Activated CD8-positive, alpha-beta memory T cell treated with anti-CD3 and anti-CD28 coated beads, Interleukin-2, amount 50 U/mL, for 48 hours (primary cell): ENCODE measurements at places on chromosomes 7 and 10.

GRCh38 chr10:42827201-42827600 lies 44.6 kb downstream of the BMS1 start:
- no peak for DNase-seq

DNA sequence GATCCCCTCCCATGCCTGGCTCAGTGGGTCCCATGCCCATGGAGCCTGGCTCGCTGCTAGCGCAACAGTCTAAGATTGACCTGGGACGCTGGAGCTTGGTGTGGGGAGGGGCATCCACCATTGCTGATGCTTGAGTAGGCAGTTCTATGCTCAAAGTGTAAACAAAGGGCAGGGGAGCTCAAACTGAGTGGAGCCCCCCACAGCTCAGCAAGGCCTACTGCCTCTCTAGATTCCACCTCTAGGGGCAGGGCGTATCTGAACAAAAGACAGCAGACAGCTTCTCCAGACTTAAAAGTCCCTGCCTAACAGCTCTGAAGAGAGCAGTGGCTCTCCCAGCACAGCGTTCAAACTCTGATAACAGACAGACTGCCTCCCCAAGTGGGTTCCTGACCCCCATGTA lies 31.2 kb upstream of the FFAR4 start:
- no peak for DNase-seq

DNA sequence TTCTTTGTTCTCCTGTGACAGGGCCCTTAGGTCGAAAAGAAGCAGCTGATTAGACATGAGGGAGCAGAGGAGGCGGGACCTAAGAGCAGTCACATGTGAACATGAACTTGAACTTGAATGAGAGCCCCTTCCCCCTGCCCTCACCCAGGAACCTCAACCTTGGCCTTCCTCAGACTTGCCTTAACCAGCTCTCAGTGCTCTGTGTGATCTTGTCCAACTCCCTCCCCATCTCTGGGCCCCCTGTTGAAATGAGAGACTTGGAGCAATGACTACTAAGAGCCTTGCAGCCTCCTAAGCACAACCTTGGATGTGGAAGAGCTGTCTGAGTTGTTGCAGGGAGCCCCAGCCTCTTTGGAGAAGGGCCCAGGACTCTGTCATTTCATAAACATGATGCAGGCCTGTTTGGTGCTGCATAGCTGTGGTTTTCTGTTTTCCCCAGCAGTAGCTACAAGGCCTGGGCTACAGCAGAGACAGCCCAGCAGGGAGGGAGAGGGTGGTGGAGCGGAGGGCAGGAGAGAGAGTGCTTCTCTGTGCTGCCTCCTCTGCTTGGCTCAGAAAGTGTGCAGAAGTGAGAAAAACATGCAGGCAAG lies 123.9 kb upstream of the ZMIZ1 start:
- DNase-seq = no peak

GRCh38 chr7:128729494-128729893 lies 9.7 kb upstream of the CALU start:
- DNase-seq = no peak

DNA sequence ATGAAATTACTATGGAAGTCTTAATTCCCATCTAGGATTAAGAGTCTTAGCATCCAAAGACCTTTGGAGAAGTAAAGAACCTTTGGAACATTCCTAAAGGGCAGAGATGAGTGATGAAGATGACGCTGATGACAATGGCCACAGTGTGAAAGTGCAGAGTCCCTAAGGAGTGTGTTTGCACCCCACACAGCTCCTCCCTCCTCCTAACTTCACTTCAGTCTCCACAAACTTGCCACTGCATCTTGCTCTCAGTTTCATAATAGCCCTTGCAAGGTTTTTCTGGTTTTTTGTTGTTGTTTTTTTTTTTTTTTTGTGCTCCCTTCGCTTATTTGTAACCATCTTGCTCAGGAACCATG lies 117.5 kb upstream of the ANLN start:
- no peak for DNase-seq

GRCh38 chr10:120260456-120260855 lies 196.6 kb upstream of the PLPP4 start:
- no peak for DNase-seq

DNA sequence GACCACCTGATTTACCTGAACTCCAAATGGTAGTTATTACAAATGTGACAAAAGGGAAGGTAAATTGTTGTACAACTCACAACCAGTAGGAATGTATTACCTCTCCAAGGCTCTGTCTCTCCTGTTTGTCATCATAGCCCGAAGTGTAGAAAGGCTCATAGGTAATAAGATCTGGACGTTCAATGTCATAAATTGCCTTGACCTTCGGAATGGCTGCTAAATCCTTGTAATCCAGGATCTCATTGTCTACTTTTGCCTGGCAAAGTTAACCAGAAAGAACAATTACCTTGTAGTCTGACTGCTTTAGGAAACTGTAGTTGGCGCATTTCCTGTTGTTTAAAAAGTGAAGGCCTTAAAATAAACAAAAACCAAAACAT lies 68.6 kb upstream of the AFAP1L2 start:
- no peak for DNase-seq

DNA sequence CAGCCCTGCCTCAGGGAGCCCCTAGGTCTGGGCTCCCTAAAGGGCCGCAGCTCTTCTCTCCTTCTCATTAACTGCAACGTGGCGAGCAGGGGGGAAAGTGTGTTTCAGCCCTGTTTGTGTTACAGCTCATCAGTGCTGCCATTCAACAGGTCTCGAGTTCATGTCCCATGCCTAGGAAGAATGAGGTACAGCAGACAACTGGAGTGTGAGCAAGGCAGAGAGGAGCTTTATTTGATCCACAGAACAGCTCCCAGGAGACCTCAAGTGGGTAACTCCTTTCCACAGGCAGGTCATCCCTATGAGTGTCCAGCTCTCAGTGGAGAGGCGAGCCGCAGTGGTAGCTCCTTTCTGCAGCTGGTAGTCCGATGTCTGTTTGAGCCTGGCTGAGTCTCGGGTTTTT lies 313.1 kb downstream of the AUTS2 start:
- no peak for DNase-seq

DNA sequence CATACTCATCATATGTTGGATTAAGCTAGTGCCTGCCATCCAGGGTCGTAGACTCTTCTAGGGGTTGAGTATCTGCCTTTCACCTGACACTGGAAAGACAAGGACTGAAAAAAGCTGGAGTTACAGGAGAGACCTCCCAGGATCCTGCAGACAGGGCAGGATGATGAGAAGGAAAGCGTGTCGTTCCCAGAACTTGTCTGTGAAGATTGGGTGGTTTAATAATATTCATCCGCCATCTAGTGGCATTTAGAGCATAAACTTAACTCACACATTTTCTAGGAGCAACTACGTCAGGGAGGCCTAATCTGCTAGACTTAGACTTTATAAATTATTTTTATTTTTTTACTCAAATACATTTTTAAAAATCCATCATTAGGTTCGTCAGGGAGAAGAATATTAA lies 59.6 kb downstream of the ADRB1 start:
- DNase-seq = no peak

DNA sequence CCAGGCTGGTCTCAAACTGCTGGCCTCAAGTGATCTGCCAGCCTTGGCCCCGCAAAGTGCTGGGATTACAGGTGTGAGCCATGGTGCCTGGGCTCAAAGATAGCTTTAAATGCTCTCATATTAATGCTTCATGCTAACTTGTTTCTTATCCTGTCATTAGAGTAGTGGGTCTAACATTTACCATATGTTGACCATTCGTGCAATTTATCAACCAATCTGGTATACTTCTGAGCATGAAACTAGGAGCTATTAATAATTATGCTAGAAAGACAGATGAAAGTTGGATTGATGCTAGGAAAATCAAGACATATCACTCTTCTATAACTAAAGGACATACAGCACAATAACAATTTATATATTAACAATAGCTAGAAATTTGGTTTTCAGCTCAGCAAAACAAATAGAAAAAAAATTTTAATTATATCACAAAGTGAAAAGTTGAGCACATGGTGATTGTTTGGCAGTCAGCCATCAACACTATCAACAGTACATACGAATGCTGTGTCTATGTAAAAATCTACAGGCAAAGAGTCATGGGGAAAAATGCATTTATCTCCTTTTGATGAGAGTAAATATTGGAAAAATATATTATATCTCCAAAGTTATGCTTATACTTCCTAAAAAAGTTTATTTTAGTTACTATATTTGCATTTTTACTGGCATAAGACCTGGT lies 112.1 kb upstream of the ABCB5 start:
- no peak for DNase-seq

- DNase-seq = no peak
These were observed 18.4 kb downstream of the STEAP1 start for GRCh38 chr7:90172624-90173023.

GRCh38 chr7:116785843-116786242 lies 76.5 kb upstream of the CAPZA2 start:
- DNase-seq = no peak

DNA sequence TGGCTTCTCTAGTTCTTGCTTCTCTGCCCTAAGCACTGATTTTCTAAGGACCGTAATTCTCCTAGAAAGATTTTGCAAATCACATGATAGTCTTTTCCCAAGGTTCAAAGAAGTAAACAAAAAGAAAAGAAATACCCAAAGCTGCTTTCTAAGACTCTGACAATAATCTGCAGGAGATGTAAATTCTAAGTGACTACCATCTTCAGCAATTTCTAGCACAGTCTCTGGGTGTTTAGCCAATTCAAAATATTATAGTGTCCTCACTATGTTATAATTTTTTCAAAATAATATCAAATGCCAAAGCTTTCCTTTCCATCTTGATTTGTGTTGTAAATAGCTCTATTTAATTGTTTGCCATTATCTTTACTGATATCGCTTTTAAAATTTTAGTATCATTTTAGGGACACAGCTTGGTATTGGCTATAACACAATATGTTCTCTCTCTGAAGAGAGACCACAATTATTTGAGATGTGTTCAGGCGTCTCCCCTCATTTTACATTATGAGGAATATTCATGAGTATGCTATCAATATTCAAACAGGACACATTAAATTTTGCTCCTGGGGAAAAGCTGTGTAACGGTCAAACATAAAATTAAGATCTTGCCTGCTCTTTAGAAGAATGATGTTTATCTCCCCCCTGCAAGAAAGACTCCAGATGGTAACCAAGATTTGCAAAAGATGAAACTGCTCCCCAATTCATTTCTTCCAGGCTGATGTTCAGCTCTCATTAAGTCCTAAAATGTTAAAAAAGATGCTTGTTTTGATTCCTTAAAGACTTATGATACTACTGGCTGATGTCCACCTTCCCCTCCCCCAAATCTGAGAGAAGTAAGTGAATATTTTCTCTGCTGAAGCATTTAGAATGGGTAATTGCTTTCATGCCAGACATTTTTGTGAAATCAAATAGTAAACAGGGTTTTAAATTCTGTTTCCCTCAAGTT lies 191.9 kb upstream of the WDR11 start:
- DNase-seq = no peak

DNA sequence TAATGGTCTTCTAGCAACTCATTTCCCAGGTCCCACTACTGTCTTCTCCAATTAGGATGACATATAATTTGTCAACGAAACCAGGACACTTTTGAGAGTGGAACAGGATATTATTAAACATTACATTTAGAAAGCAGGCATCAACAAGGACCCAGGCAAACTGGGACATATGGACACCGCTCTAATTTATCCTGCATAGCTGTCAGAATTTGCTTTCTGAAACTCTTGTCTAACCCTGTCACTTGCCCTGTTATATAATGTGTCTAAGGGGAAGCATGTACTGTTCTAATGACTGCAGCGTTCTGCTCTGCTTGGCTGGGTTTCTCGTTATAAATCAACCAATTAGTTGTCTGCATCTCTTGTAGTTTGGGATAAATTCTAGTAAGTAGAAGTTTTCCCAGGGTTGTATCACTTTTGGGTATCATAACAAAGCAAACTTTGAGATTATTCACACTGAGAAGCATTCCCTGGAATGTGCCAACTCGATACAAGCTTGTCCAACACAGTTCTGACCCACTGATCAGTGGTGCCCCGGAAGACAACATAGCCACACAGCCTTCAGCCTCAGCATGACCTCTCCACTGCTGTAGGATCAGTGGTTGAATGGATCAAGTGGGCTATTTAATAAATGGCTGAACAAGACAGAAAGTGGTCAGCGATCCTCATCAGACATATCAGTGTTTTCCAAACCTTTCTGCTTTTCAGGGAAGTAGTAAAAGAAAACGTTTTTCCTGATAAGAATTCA lies 228.1 kb downstream of the KIF20B start:
- DNase-seq = no peak

GRCh38 chr7:35648367-35648766 lies 46.6 kb downstream of the HERPUD2 start:
- no peak for DNase-seq

GRCh38 chr7:30252885-30253795 lies 31.3 kb upstream of the ZNRF2 start:
- DNase-seq = no peak

GRCh38 chr7:13904689-13905088 lies 84.8 kb downstream of the ETV1 start:
- no peak for DNase-seq

GRCh38 chr7:112120696-112121217 lies 85.4 kb downstream of the DOCK4 start:
- DNase-seq = no peak

GRCh38 chr7:132276234-132276630 lies 300.0 kb downstream of the PLXNA4 start:
- no peak for DNase-seq

DNA sequence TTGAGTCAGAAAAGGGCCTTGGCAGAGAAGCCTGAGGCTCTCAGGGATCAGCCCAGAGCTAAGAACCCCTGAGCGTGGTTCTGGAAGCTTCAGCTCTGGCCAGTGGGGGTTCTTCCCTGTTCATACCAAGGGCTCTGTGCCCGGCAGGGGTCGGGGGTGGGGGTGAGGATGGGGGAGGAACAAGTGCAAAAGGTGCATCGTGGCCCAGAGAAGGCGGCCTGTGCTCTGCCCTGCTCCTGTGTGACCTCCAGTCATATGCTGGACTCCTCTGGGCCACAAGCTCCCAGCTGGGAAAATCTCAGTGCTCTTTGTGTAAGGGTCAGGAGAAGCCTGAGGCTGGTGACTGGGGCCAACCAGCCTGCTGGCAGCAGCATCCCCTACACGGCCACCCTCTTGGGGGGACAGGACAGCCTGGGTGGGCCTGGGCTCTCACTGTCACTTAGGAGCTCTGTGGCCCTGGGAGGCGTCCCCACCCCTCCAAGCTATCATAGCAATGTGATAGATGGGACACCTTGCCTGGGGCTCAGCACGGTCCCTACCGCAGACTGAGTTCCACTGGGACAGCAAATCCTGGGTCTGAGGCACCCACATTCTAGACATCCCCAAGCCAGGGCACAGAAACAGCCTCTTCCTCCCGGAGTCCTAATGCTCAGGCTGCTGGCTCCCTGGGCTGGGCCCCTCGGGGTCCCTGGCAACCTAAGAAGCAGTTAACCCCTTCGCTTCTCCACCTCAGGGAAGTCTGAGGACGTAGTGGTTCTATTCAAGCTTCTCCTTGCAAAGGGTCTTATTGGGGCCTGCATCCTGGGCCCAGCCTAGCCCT lies 2.5 kb downstream of the MMRN2 start:
- DNase-seq = no peak

GRCh38 chr10:17003651-17004286 lies 125.8 kb downstream of the CUBN start:
- no peak for DNase-seq

DNA sequence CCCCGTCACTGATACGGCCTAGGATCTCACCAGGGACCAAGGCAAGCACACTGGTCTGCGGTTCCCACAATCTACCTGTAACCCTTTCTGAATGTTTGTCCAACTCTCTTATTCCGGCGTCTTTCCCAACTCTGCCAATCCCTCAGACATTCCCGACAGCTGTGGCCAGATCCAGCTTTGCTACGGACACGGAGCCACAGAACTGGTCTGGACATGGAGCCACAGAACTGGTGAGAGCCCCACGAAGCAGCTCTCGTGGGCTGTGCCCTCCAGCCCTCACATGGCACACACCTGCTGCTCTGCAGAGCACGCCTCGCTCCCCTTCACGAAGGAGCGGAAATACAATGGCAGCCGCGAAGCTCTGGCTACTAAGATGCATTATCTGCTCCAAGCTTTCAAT lies 376.8 kb downstream of the DNAJB6 start:
- DNase-seq = no peak
